Activated CD4-positive, alpha-beta T cell treated with anti-CD3 and anti-CD28 coated beads, Interleukin-2, amount 50 U/mL, for 24 hours (primary cell): ENCODE measurements at places on chromosomes 2 and 18.

GRCh38 chr2:86249176-86249575, 49.9 kb downstream of the MRPL35 start:
- DNase-seq: no peak

DNA sequence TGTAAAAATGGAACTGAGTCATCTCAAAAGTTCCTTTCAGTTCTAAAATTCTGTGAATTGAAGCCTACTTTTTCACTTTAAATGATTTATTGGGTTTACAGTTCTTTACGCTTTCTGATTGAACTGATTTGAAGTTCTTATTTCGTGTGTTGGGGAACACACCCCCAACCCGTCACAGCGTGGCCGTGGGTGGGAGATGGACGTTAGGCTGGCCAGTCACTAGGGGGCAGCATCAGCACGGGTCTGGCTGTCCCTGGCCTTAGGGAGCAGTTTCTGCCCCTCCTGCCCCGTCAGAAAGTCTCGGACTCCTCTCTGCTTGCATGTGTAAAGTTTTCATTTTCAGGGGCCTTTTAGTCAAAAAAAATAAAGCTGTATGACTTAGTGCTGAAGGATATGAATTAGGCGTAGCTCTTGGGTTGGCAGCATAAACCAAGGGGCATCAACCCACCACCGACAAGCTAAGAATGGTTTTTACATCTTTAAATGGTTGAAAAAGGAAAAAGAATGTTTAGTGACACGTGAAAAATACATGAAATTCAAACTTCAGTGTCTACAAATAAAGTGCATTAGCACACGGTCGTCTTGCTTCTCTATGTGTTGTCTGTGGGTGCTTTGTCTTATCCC, 63.4 kb downstream of the ZCCHC2 start:
- peak; percentile 63 for DNase-seq

DNA sequence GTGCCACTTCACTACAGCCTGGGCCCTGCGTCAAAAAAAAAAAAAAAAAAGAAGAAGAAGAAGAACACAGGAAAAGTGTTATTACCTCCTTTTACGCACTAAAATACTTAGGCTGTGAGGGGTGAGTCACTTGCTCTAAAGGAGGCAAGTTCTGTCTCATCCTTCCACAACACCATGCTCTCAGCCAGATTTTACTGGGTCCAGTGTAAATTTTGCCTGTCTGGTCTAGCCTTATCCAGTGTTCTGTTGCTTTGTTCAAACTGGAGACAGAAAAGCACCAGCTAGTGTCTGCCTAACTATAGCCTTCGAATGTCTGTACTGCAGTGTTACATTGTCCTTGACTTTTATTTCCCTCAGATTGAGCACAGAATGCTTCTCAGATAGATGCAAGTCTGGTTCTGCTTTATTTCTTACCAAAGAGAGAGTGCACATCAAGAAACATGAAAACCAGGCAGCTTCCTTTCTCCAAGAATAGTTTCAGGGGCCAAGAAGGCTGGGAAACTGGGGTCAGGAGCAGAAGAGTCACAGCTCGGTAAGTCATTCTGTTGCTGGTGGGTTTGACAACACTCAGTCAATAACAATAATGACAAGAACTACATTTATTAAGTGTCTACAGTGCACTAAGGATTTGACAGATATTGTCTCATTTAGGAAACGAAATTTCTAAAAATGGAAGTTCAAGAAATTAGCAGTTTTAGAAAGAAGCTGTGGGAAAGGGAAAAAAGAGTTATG, 3.1 kb upstream of the MSGN1 start:
- no peak for DNase-seq

DNA sequence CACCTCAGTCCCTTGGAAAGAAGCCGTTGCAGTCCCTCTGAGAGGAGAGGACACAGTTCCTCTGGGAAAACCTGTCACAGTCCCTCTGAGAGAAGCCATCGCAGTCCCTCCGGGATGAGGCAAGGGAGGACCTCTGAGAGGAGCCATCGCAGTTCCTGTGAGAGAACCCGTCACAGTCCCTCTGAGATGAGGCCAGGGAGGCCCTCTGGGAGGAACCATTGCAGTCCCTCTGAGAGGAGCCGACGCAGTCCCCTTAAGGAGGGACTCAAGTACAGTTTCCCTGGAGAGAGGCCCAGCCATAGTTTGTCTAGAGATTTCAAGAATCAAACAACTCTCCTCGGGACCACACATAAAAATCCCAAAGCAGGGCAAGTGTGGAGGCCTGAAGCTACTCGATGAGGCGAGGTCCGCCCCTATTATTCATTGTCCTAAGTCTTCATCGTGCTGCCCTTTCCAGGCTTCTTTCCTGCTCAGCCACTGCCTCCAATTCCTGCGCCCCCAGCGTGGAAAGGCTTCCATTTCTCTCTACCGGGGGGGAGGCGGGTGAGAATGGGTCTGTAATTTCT, 630 bp upstream of the ZNF512 start:
- no peak for DNase-seq

GRCh38 chr2:65939687-65940086, 495.2 kb upstream of the MEIS1 start:
- DNase-seq: no peak

- DNase-seq: no peak
Measured at GRCh38 chr2:28045676-28046351, 155.3 kb downstream of the BABAM2 start.

GRCh38 chr2:210635257-210635656, 78.9 kb downstream of the CPS1 start:
- no peak for DNase-seq
